ENCODE measurements at places on chromosomes 6 and 20. TPM values are rescaled to one million over a fixed set of nuclear protein-coding genes. Genes with fewer than 3 reads are reported as not detected.

Gene TBXT
- polyA plus RNA-seq = not detected

Gene PRPH2
- 5.1 TPM for polyA plus RNA-seq

Gene TRAPPC3L
- polyA plus RNA-seq = not detected

Gene C6orf141
- 3.0 TPM for polyA plus RNA-seq

Gene COX4I2
- polyA plus RNA-seq = 9.2 TPM

Gene FAM83C
- 0.17 TPM for polyA plus RNA-seq

DNA sequence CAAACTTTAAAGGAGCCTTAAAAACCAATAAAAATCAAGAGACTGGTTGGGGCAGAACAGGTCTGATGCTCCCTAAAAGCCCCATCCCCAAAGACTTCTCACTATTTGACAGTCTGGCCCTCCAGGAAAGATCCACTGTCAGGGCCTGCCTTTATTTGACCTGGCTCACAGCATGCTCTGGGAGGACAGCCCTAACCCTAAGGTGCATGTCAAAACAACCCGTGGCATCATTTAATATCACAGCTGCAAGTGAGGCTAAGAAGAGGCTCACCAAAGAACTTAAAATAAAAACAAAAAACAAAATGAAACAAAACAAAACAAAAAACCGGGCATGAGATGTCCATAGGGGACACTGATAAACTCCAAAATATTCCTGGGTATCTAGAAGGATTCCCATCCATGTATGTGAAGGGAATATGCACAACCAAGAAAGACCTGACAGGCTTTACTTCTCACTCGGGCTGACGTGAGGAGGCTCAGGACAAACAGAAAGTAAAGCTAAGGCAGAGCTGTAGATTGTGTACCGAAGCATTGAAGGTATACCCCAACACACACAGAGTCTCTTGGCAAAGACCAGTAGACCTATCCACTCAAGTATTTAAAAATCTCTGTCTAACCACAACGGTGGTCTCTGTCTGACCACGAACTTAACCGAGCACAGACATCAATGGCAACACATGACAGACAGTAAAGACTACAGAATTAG lies 57.3 kb downstream of the AHI1 start:
- no peak for DNase-seq

DNA sequence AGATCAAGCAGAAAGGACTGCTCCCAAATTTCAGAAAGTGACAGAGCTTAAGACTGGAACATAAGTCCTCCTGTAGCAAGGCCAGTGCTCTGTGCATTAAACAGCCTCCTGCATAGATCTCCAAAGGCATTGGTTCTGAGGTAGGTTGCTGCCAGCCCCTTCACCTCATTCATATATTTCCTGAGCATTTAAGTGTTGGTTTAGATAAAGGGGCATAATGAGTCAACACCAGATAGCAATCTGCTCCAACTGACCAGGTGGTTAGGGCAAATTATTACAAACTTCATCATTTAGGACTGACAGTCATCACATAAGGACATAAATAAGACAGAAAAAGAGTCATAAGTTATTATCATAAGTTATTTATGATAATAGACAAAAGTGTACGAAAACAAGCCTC lies 10.7 kb downstream of the PTPRK start:
- DNase-seq = no peak

- no peak for DNase-seq
Measured at GRCh38 chr20:53654932-53655624, 61.4 kb upstream of the ZNF217 start.

GRCh38 chr6:72626126-72626525 lies 4.3 kb downstream of the KCNQ5 start:
- no peak for DNase-seq

DNA sequence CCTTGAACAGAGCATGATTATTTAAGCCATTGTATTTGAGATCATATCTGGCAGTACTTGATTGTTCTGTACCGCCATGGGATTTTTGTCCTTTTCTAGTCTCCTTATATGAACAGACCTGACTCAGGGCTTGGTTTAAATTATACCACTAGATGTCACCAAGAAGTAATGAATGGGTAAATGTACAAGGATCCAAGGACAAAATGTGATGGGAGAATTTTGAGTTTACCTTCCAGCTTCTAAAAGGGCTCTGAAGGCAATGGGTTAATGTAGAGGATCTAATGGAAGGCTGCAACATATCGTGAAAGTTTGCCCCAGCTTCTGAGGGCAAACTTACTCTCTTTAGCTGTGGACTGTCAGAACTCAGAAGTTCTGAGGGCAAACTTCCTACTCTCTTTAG lies 12.0 kb downstream of the RNF8 start:
- no peak for DNase-seq

GRCh38 chr6:21663966-21664313 lies 70.4 kb downstream of the SOX4 start:
- DNase-seq = no peak

- no peak for DNase-seq
Measured at GRCh38 chr6:113009682-113010081, 662.6 kb downstream of the RFPL4B start.

GRCh38 chr20:13336308-13337089 lies 115.4 kb downstream of the ISM1 start:
- no peak for DNase-seq

DNA sequence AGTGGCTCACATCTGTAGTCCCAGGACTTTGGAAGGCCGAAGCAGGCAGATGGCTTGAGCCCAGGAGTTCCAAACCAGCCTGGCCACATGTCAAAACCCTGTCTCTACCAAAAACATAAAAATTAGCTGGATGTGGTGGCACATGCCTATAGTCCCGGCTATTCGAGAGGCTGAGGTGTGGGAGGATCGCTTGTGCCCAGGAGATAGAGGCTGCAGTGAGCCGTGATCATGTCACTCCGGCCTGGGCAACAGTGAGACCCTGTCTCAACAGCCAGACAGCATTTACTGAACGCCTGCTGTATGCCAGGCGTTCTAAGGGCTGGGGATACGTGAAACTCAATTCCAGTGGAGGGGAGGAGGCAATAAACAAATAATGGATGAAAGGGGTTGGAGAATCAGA lies 69.9 kb downstream of the ATP9A start:
- DNase-seq = no peak

DNA sequence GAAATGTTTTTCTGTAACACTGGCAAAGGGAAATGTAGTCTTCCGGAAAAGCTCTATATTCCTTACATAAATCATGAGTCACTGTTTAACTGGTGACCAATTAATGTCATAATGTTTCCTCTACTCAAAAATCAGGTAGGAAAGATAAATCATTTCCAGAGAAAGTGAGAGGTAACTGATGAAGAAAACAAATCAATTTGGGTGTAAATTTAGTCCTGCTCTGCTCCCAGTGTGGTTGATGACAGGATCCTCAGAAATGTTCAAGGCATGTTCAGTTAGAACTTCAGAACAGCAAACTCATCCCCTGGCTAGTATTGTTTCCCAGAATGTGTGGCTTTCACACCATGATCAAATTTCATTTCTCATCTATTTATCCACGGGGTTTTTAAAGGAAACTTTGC lies 38.8 kb upstream of the SPACA1 start:
- no peak for DNase-seq

GRCh38 chr20:43658069-43658722 lies 8.7 kb upstream of the MYBL2 start:
- DNase-seq = no peak

- DNase-seq = no peak
Measured at GRCh38 chr20:41342474-41343464, 2.1 kb downstream of the LPIN3 start.

DNA sequence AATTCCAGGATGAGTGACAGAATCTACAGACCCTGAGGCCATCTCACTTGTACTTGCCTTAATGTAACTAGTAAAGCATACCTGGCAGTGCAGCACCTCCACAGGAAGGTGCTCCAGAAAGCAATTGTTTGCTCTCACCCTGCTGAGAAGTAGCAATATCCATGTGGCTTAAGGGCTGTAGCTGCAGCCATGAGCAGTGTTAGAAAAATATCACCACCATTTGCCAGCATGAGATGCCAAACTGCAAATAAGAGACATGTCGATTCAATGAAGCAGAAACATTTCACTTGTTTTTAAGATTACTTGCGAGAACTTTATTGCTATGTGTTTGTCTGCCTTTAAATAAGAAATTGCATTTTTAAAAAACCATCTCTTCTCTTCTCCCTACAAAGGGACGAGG lies 151.5 kb downstream of the PRL start:
- DNase-seq = no peak

- DNase-seq = peak; percentile 11
Measured at GRCh38 chr6:125612345-125612846, 137.0 kb upstream of the HEY2 start.

- DNase-seq = no peak
Measured at GRCh38 chr6:17469006-17469832, 75.8 kb downstream of the CAP2 start.

GRCh38 chr6:39263303-39264037 lies 34.2 kb upstream of the KCNK5 start:
- no peak for DNase-seq

- DNase-seq = peak; percentile 77
Measured at GRCh38 chr6:39388606-39389483, 66.3 kb upstream of the KCNK16 start.

DNA sequence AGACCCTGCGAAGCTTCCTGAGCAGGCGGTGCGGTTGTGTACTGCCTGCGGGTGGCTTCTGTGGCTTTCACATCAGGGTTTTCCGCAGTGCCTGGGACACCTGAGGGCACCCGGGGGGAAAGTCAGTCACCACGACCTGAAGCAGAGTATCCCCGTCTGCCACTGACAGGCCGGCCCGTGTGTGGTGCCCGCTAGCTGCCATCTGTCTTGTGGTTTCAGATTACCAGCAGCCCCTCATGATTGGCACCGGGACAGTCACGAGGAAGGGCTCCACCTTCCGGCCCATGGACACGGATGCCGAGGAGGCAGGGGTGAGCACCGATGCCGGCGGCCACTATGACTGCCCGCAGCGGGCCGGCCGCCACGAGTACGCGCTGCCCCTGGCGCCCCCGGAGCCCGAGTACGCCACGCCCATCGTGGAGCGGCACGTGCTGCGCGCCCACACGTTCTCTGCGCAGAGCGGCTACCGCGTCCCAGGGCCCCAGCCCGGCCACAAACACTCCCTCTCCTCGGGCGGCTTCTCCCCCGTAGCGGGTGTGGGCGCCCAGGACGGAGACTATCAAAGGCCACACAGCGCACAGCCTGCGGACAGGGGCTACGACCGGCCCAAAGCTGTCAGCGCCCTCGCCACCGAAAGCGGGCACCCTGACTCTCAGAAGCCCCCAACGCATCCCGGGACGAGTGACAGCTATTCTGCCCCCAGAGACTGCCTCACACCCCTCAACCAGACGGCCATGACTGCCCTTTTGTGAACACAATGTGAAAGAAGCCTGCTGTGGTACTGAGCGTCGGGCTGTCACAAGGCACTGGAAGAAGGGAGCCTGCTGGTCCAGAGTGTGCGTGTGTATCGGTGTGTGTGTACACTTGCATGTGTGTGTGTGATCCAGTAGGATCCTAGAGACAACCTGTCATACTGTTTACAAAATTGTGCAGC lies 54.4 kb downstream of the GOPC start:
- peak; percentile 54 for DNase-seq
